Stimulated activated CD4-positive, alpha-beta T cell treated with anti-CD3 and anti-CD28 coated beads, TNF-alpha, amount 100 ng/mL, for 24 hours (primary cell): ENCODE measurements at places on chromosomes 12 and 14.

GRCh38 chr14:85917716-85918115 lies 387.8 kb downstream of the FLRT2 start:
- no peak for DNase-seq

GRCh38 chr12:92912052-92912451 lies 17.0 kb downstream of the EEA1 start:
- no peak for DNase-seq

DNA sequence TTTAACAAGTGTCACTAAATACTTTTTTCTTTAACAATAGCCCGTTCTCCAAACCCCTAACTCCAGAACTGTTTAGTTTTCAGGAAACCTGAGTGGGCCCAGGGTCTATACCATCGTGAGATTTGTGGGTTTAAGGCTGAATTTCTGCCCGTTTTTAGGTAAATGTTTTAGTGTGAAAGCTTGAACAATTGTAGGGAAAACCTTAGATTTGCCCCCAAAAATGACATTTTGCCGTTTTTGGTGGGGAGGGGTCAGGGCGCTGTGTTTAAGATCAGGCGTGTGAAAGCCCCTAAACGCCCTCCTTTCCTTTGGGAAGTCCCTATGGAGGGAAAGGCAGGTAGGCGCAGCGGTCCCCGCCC lies 320 bp upstream of the PRPF39 start:
- DNase-seq, result no peak

GRCh38 chr12:54201001-54201794 lies 12.4 kb upstream of the SMUG1 start:
- DNase-seq, result peak; percentile 48

- no peak for DNase-seq
Observed at GRCh38 chr12:132432126-132432705, 57.7 kb upstream of the FBRSL1 start.

- no peak for DNase-seq
Observed at GRCh38 chr14:81710232-81710845, 176.7 kb upstream of the SEL1L start.

- no peak for DNase-seq
Observed at GRCh38 chr12:21339921-21340320, 5.2 kb upstream of the SLCO1A2 start.

GRCh38 chr14:24670594-24670993 lies 36.6 kb upstream of the GZMB start:
- no peak for DNase-seq

- no peak for DNase-seq
Observed at GRCh38 chr14:64730681-64731080, 26.5 kb downstream of the PLEKHG3 start.

- DNase-seq, result no peak
Observed at GRCh38 chr12:3216726-3217682, 139.8 kb downstream of the TSPAN9 start.

GRCh38 chr12:64780531-64781279 lies 21.5 kb upstream of the GNS start:
- DNase-seq, result no peak

DNA sequence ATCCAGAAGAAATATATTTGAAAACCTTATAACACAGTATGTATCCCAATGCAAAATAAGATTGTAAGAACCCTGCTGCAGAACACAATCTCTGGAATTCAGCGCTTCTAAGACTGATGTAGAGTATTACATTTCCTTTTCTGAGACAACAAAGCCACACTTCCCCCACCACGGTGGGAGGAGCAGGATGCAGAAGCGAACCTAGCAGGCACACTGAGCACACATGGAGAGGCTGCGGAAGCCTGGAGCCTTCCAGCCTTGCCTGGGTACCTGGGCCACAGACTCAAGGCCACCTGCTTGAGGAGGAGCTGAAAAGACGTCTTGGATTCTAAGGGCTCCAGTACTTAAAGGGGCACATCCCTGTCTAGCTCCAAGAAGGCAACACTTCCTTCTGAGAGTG lies 46.4 kb downstream of the TCHP start:
- no peak for DNase-seq

- no peak for DNase-seq
Observed at GRCh38 chr12:63294327-63294632, 143.3 kb upstream of the AVPR1A start.

DNA sequence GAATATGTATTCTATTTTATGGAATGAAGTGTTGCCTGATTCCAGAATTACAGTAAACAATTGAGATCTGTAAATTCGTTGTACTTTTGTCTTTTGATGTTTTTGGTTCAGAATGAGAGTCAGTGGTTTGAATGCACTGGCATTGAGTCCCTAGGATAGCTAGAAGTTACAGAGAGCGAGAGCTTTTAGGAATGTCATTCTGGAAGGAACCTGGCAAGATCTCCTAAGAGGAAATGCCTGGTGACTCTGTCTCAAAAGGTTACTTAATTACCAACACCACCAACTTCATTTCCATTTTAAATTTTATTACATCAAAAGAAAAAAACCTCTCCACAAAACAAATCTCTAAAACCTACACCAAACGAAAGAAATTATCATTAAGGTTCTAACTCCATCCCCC lies 6.0 kb upstream of the CEBPE start:
- DNase-seq, result no peak

DNA sequence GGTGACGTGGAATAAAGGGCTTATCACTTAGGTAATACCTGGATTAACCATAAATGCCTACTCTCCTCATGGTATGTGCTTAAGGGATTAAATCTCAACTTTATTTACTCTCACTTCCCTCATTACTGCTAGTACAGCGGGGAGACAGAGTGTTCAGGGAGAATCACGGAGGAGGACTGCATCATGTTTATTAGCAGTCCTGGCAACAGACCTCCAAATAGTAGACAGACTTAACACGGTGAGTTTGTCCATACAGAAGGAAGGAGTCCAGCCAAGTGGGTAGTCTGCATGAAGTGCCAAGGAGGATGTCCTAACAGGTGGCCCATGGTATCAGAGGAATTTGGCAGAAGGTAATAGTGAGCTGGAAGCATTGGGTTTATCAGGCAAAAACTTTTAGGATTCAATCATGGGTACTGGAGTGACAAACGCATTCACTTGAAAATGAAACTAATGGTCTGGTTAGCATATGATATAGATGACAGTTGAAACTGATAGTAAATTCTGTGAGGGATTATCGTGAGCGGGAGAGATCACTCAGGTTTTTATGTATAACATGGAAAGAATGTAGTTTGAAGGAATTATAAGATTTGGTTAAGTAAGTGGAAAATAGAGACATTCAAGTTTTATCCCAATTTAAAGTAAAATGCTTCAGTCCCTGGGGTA lies 471.8 kb downstream of the TMEM117 start:
- DNase-seq, result no peak

GRCh38 chr12:76590131-76590530 lies 30.6 kb upstream of the OSBPL8 start:
- DNase-seq, result no peak

DNA sequence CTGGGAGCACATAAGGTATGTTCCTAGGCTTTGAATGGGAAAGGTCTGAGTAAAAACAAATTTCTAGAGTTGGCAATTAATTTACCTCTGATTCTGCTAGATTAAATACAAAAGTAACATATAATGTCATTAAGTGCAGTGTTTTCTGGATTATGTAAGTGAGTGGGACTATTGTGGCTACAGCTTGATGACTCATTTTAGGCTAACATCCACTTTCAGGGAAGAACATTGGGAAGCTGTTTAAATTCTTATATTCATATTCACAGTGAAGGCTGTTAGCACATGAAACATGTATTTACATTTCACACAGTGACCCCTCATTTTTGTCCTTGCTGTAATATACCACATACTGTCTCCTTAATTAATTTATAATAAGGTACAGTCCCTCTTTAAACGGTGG lies 13.2 kb upstream of the BMAL2 start:
- DNase-seq, result no peak

DNA sequence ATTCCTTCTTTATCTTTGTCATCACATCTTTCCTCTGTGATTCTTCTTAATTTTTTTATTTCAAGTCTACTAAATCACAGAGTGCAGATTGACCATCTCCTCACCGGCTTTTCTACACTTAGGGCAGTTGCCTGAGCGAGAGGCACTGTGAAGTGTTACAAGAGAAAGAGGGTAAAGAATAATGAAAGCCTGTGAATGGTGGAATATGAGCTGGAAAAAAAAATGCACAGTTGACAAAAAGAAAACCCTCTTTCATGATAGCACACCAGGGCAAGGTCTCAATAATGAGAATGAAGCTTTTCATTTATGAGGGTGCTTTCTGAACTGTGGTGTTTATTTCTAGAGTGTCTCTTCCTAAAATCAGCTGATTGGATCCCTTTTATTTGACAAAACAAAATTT lies 106.2 kb upstream of the PDE3A start:
- DNase-seq, result no peak

GRCh38 chr12:115938794-115939377 lies 338.6 kb downstream of the MED13L start:
- no peak for DNase-seq
